GM04504 (cell line): ENCODE measurements at places on chromosomes 16 and 17.

GRCh38 chr17:7856011-7856810 lies 1.1 kb downstream of the NAA38 start:
- no peak for DNase-seq

GRCh38 chr16:31496670-31497069 lies 11.5 kb downstream of the RUSF1 start:
- DNase-seq, result no peak

DNA sequence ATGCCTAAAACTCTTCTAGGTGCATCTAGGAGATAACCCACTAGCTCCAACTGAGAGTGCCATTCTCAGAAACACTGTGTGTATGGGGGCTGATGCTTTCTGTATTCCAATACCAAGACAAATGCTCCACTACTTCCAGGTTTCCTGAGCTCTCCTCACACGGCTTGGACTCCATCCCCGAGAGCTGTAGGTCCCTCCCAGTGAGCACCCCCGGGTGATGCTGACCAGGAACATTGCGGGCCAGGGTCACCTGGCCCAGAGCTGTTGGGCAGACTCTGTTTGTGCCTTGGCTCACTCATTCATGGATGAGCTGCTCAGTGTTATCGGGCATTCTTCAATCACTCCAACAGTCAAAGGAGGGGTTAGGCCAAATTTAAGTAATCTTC lies 7.0 kb downstream of the CUEDC1 start:
- DNase-seq, result no peak

DNA sequence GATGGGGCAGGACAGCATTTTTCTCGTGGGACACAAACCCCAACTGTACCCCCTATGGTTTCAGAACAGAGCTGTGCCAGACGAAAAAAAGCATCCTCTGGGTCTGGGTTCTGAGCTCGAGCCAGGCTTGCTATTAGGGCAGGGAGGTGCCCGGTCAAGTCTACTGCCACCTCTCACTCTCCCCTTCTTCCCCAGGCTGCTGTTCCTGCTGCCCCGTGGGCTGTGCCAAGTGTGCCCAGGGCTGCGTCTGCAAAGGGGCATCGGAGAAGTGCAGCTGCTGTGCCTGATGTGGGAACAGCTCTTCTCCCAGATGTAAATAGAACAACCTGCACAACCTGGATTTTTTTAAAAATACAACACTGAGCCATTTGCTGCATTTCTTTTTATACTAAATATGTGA lies 1.1 kb downstream of the MT1E start:
- no peak for DNase-seq

- no peak for DNase-seq
Observed at GRCh38 chr16:55492756-55493380, 13.9 kb downstream of the MMP2 start.

DNA sequence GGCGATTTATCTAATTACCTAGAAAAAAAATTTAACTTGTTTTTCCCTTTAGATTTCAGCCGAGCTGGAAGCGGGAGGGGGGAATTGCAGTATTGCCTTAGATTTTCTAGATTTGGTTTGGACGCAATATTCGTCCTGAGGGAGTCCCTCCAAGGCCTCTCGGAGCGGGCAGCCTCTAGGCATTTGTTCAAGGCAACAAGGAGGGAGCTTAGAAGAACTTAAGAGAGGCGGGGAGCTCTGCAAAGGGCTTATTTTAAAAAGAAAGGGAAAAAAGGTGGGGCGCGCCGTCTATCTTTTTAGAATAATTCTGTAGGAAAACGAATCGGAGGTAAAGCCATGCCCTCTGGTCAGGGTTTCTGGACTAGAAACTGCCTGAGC lies 407 bp upstream of the TMEM94 start:
- DNase-seq, result no peak

- DNase-seq, result peak; percentile 67
Observed at GRCh38 chr17:63405741-63406261, 40.3 kb downstream of the CYB561 start.

- no peak for DNase-seq
Observed at GRCh38 chr16:56041556-56042140, 149.6 kb upstream of the GNAO1 start.

GRCh38 chr17:39150104-39150634 lies 1.3 kb downstream of the PLXDC1 start:
- no peak for DNase-seq

DNA sequence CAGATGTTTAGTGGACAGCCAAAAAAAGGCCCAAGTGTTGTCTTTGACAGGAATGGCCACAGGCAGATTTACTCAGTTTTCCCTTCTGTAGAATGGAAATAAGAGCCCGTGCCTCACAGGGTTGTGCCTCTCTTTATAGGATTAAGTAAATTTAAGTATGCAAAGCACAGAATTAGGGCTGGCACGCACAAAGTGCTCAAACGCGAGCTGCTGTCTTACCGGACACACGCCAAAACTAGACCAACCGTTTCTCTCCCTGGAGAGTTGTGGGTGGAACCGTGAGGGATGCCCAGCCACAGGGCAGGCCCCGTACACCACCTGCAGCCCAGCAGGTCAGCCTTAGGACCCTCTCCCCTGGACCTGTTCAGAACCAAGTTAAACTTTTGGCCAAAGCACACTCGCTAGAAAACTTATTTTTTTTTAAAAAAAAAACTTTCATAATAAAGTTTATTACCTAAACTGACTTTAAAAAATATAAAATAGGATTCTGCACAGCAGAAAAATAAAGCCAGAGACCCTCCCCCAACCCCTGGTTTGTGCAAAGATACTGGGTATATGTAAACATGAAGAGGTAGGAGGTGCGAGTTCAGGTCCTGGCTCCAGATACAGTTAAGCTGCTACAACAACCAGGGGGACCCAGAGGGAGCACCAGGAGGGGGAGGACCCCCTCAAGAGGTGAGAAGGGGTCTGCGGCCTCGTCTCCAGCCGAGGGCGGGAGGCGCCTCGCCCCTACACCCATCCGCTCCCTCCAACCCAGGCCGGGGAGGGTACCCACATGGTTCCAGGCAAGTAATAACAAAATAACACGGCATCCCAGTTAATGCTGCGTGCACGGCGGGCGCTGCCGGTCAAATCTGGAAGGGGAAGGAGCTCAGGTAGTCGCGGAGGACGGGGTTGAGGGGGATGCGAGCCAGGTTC lies 1.8 kb downstream of the SOCS1 start:
- DNase-seq, result no peak

DNA sequence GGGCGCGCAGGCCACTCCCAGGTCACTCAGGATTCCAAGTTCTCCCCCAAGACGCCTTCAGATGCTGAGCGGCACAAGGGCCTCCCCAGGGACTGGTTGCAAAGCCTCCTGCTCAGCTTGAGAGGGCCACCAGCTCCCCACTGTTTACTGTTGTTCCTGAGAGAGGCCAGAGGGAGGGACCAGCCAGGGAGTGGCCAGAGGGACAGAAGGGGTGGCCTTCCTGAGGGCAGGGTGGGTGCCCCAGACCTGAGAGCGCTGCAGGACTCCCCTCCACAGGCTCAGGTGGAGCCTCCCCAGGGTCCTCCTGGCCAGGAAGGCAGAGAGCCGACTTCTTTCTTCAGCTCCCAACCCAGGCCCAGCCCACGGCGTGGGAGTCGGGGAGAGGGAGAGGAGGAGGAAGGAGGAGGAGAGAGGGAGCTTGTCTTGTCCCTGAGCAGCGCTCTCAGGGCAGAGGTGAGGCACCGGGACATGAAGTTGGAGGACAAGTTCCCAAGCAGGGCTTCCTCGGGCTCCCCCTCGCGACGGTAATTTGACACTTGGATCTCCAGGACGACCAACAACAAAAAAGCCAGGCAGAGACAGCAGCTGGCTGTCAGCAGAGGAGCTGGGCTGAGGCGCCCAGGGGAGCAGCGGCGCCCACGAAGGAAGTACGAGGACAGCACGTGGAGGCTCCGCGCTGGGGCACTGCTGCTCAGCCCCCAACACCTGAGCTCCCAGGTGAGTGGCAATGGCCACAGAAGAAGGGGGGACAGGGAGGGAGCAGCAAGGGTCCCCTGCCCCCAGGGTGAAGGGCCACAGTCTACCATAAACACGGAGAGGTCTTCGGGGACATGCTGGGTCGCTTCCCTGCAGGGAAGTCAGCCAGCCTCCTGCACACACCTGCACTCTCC lies 497 bp downstream of the SMIM5 start:
- peak; percentile 84 for DNase-seq

- DNase-seq, result no peak
Observed at GRCh38 chr17:320139-320538, 32.5 kb downstream of the RPH3AL start.

DNA sequence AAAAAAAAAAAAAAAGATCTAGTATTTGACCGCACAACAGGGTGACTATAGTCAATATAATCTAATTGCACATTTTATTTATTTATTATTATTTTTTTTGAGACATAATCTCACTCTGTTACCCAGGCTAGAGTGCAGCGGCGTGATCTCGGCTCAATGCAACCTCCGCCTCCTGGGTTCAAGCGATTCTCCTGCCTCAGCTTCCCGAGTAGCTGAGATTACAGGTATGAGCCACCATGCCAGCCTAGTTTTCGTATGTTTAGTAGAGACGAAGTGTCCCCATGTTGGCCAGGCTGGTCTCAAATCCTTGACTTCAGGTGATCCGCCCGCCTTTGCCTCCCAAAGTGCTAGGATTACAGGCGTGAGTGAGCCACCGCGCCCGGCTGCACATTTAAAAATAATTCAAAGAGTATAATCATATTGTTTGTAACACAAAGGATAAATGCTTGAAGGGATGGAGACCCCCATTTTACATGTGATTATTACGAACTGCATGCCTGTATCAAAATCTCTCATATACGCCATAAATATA lies 794 bp downstream of the ANKS3 start:
- DNase-seq, result no peak

- DNase-seq, result peak; percentile 24
Observed at GRCh38 chr17:49180303-49180702, 30.1 kb downstream of the GNGT2 start.

GRCh38 chr16:75280331-75280804 lies 28.9 kb upstream of the BCAR1 start:
- DNase-seq, result no peak

- no peak for DNase-seq
Observed at GRCh38 chr17:40479754-40480480, 21.5 kb downstream of the TNS4 start.

DNA sequence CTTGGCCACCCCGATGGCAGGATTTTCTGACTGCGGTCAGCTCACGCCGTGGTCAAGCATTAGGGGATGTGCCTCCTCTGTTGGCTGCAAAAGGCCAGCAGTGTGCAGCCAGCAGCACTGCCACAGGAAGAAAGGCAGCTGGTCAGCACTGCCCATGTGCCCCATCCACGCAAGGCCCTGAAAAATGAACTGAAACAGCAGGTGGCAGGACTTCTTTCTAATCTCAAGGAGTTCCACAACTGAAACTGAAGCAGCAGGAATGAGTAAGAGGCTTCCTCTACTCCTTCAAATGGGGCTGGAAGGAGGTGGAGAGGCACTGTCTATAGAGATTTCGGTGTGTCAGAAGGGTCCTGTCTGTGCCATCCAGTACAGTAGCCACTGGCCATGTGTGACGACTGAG lies 3.2 kb downstream of the ZNF500 start:
- DNase-seq, result no peak

DNA sequence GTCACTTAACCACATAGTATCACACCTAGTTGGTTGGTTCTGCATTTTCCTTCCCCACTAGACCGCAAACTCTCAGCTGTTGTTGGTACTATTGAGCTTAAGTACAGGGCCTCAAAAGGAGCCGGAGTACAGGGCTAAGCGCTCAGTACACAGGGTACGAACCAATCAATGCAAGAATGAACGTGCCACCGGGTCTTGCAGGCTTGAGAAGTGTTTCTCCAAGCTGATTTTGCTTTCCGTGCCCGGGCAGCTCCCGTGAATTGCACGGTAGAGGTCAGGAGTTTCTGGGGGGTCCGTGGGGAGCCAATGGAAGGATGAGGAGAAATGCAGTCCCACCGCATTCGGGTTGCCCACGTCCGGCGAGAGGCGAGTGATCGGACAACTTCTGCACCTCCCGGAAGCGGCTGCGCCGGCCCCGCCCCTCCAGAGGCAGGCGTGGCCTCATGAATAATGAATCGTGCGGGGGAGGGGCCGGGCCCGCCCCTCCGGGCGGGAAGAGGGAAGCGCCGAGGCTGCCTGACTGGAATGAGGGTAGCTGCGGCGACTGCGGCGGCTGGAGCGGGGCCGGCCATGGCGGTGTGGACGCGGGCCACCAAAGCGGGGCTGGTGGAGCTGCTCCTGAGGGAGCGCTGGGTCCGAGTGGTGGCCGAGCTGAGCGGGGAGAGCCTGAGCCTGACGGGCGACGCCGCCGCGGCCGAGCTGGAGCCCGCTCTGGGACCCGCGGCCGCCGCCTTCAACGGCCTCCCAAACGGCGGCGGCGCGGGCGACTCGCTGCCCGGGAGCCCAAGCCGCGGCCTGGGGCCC lies at the start of gene SNTB2:
Gene SNTB2 (plus strand): TSS at position 523 of the 804 bp plus-strand sequence. CDS start 3 bp downstream, at position 526.
- DNase-seq, result peak; percentile 72

DNA sequence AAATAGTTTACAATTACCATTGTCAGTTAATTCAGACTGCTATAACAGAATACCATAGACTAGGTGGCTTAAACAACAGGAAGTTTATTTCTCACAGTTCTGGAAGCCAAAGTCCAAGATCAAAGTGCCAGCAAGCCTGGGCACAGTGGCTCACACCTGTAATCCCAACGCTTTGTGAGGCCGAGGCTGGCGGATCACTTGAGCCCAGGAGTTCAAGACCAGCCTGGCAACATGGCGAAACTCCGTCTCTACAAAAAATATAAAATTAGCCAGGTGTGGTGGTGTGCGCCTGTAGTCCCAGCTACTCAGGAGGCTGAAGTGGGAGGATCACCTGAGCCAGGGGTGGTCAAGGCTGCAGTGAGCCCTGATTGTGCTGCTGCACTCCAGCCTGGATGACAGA lies 71.3 kb upstream of the TBX2 start:
- DNase-seq, result no peak

- DNase-seq, result no peak
Observed at GRCh38 chr17:16351831-16352230, 1.4 kb downstream of the CENPV start.

GRCh38 chr16:70270176-70270575 lies 18.4 kb upstream of the EXOSC6 start:
- DNase-seq, result no peak

GRCh38 chr17:77425791-77426641 lies 285.2 kb downstream of the SEC14L1 start:
- DNase-seq, result no peak

- DNase-seq, result no peak
Observed at GRCh38 chr17:9902120-9902519, 3.0 kb downstream of the RCVRN start.

DNA sequence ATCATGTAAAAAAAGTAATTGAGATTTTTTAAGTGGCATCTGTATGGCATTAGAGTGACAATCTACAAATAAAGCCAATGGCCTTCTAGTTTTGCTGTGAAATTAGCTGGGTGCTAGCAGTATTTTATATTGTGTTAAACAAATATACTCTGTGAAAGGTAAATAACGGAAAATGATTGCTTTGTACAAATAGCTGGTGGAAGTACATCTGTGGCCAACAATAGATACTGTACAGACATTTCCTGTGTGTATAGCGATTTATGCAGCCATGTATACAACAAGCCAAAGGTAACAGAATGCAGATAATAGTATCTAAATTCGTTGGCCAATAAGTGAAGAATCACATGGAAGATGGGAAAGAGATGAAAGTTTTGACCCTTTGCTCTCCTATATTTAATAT lies 26.6 kb downstream of the IQCK start:
- no peak for DNase-seq

GRCh38 chr16:31016018-31016417 lies 5.6 kb upstream of the STX1B start:
- DNase-seq, result no peak

- DNase-seq, result no peak
Observed at GRCh38 chr16:2883458-2883908, 468 bp downstream of the FLYWCH2 start.
